Stimulated activated CD4-positive, alpha-beta T cell treated with anti-CD3 and anti-CD28 coated beads, Interleukin-4, amount 100 ng/mL, for 48 hours (primary cell): ENCODE measurements at places on chromosomes 3 and 15.
A peak's percentile ranks its signal among the peaks of the same experiment; 100 is the strongest.

DNA sequence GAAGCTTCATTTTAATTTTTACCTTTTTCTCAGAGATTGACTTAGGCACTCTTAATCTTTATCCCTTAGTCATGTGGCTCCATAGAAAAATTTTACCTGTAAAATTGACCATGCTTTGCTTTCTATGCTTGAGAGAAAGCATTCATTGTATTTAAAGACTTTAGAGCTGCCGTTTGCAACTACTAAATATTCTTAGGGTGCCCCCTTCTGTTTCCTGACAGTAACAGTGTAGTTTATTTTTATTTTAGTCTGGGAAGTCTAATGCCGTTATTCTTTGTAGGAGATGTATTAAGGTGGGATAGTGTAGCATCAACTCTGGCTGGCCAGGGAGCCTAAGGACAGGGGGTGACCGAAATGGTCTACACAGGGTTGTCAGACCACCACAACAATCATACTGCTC, 84.5 kb upstream of the SYNPR start:
- DNase-seq: no peak

- no peak for DNase-seq
Measured at GRCh38 chr3:60967141-60967540, 284.1 kb downstream of the FHIT start.

GRCh38 chr3:157531301-157531660, 28.1 kb upstream of the VEPH1 start:
- DNase-seq: no peak

- no peak for DNase-seq
Measured at GRCh38 chr15:59685737-59686297, 3.3 kb downstream of the BNIP2 start.

- no peak for DNase-seq
Measured at GRCh38 chr3:127137757-127138536, 55.0 kb upstream of the PRR23E start.

DNA sequence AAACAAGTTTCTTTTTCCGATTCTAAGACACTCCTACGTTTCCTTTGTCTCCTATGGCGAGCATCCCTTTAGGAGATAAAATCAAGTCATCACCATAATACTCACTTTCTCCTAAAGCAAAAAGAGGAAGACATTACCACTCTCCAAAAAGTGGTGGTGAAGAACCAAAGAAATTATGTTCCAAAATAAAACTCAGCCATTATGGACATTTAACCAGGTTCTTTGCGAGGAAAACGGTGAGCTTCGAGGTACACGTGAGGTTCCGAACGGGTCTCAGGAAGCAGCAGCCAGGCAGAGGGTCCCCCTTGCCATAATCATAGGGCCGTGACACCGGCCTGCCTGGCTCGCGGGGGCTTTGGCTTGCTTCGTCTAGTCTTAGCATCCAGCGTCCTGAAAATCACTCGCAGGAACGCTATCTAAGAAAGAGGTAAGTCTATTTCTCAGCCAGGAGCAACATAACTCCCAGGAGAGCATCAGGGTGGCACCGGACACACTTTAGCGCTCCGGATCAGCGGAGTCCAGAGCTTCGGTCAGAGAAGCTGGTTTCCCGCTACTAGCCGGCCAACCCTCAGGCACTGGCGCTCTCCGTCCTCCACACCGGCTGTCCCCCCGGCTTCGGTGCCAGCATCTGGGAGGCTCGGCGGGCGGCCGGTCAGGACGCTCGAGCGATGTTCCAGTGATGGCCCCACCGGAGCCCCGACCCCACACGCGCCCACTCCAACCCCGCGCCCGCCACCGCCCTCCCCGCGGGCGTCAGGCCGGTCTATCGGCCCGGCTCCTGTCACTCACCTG, 581 bp downstream of the IP6K1 start:
- peak; percentile 23 for DNase-seq

DNA sequence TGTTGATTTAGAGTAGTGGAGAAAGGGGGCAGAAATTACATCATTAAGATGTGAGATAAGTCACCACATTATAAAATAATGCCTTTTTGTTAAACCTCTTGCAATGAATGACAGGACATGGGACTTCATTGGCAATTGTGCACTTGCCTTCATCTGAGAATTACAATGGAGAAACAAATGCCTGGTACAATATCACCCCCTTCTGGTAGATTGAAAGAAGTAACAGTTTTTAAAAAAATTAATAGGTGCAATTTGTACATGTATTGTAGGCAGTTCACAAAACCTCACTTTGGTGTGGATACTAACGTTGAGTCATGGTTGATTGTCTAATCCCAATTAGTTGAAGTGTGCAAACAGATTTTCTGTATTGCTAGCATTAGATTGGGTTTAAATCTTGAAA, 4.6 kb upstream of the P2RY14 start:
- no peak for DNase-seq
